ENCODE measurements at places on chromosomes 11 and 22.

DNA sequence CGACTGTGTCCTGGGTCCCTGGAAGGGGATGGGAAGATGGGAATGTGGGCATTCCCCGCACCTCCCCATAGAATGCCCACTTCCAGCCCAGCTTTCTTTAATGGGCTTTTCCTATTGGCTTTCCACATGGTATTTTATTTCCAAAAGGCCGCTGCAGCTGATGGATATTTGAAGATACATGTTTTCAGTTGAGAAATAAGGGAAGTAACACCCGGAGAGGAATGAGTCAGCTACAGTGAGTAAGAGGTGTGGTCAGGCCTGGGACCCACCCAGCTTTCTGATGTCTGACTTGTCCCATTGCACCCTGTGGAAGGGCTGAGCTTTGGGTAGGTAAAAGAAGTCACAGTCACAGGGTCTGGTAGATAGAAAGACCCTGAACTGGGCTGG lies 476.9 kb downstream of the MIAT start:
- no peaks in the 10 kb centered on the region for H3K36me3 ChIP-seq
- H3K27me3 ChIP-seq, result no peaks in the 10 kb centered on the region
- H3K4me1 ChIP-seq, result peaks cover 12% of the 10 kb centered on the region

GRCh38 chr11:72084965-72085364 lies 4.3 kb downstream of the LRRC51 start:
- H3K27me3 ChIP-seq, result no peaks in the 10 kb centered on the region
- no peaks in the 10 kb centered on the region for H3K4me1 ChIP-seq

- DNase-seq, result no peak
- no peaks in the 10 kb centered on the region for H3K36me3 ChIP-seq
- H3K27ac ChIP-seq, result no peak overlapping the region
- H3K4me1 ChIP-seq, result peaks cover 48% of the 10 kb centered on the region
- no peak overlapping the region for H3K4me3 ChIP-seq
These were observed 7.1 kb downstream of the CD44 start for GRCh38 chr11:35146074-35146521.

DNA sequence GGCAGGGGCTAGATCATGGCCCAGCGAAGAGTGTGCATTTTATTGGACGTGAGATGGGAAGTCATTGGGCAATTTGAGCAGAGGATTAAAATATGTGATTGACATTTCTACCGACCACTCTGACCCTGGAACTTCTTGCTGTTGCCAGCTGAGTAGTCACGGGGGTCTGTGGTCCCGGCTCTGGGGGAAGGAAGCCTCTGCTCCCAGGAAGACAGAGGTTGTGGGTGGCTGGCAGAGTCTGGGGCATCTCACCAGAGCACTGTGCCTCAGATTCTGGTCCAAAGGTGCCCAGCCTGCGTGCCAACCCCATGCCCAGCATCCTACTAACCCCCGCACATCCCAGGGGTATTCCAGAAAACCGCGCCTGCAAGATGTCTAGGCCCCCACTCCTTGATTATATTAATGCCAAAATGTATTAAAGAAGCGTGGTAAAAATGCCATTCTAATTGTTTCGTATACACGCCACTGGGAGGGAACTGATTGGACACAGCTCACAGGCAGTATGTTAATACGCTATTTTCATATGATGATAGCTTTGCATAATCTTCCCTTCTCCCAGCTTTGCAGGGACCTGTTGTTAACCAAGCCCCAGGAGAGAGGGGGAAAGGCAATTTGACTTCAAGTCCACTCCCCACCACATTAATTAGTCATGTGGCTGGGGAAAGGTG lies 25.3 kb upstream of the LMO1 start:
- no peaks in the 10 kb centered on the region for H3K27me3 ChIP-seq
- H3K4me3 ChIP-seq, result no peak overlapping the region
- H3K36me3 ChIP-seq, result no peaks in the 10 kb centered on the region
- no peak for DNase-seq
- no peak overlapping the region for H3K27ac ChIP-seq

- peak overlapping the region; percentile 76 for H3K27ac ChIP-seq
- peaks cover 11% of the 10 kb centered on the region for H3K36me3 ChIP-seq
- peak; percentile 61 for DNase-seq
- peaks cover 10% of the 10 kb centered on the region for H3K4me1 ChIP-seq
- H3K27me3 ChIP-seq, result no peaks in the 10 kb centered on the region
These were observed 679 bp upstream of the SSH3 start for GRCh38 chr11:67302571-67303131.

- H3K27me3 ChIP-seq, result no peaks in the 10 kb centered on the region
- H3K4me3 ChIP-seq, result peak overlapping the region; percentile 75
- H3K27ac ChIP-seq, result peak overlapping the region; percentile 99
These were observed 929 bp downstream of the PRDM10 start for GRCh38 chr11:130001461-130002351.

- no peaks in the 10 kb centered on the region for H3K36me3 ChIP-seq
- no peaks in the 10 kb centered on the region for H3K27me3 ChIP-seq
- no peak for DNase-seq
- no peak overlapping the region for H3K4me3 ChIP-seq
These were observed 42.2 kb upstream of the POU2AF1 start for GRCh38 chr11:111421251-111421650.

GRCh38 chr22:42078469-42079318 lies 806 bp upstream of the SMDT1 start:
- peak; percentile 62 for DNase-seq
- H3K36me3 ChIP-seq, result peaks cover 18% of the 10 kb centered on the region
- H3K27ac ChIP-seq, result peak overlapping the region; percentile 97
- H3K4me3 ChIP-seq, result no peak overlapping the region
- peaks cover 43% of the 10 kb centered on the region for H3K4me1 ChIP-seq
- no peaks in the 10 kb centered on the region for H3K27me3 ChIP-seq

DNA sequence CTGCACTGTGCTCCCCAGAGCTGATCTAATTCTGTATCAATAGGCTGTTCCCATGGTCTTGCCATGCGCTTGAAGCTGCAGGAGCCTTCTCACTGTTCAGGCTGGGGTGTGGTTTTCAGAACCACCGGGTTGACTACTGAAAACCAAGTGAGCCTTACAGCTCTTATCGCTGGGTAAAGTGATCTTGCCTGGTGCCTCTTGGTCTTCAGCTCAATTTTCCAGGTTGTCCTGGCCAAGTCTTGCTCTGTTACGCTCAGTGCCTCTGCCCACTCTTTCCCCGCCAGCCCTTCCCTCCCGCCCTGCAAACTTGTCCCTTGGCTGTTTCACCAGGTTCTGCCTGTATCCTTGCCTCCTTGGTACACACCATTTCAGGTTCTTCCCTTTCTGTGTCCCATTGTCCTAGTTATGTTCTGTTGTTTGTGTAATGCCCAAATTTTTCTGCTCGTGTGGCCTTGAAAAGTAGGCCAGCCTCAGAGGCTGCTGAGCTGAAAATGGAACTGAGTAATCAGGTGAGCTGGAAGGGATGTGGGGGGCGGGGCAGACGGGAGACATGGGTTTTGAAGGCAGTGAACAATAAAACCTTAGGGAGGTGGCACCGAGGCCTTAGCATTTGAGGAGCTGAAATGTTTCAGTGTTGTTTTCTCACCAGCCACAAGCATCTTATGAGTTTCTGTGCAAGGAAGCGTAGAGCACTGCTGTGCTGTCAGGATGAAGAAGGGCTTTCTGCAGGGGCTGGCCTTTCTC lies 11.2 kb downstream of the PEX26 start:
- DNase-seq, result peak; percentile 59
- no peaks in the 10 kb centered on the region for H3K27me3 ChIP-seq
- H3K4me3 ChIP-seq, result no peak overlapping the region
- peaks cover 17% of the 10 kb centered on the region for H3K36me3 ChIP-seq

DNA sequence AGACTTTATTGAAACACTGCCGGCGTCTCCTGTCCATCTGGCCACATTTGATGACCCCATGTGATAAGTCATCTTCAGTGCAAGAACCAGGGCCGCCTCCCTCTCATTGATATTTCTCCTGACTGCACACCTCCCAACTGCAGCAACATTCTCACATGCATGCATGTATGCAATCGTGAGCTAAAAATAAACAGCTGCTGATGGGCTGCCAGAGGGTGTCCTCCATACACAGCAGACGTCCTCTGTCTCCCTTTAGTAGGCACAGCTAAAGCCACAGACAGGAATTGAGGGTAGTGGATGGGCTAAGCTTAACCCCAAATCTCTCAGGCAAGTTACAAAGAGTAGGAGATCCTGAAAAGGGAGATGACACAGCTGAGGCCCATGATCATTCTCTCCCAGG lies 106.7 kb upstream of the HSD17B12 start:
- H3K4me1 ChIP-seq, result peaks cover 17% of the 10 kb centered on the region
- no peak overlapping the region for H3K4me3 ChIP-seq
- DNase-seq, result no peak
- no peak overlapping the region for H3K27ac ChIP-seq

- no peaks in the 10 kb centered on the region for H3K27me3 ChIP-seq
- H3K4me1 ChIP-seq, result peaks cover 25% of the 10 kb centered on the region
- no peak for DNase-seq
- peaks cover 41% of the 10 kb centered on the region for H3K36me3 ChIP-seq
These were observed 3.0 kb upstream of the FERMT3 start for GRCh38 chr11:64203421-64204079.

GRCh38 chr11:102111011-102111786 lies 952 bp downstream of the YAP1 start:
- peak; percentile 90 for DNase-seq
- peaks cover 31% of the 10 kb centered on the region for H3K4me1 ChIP-seq
- H3K4me3 ChIP-seq, result peak overlapping the region; percentile 95
- no peaks in the 10 kb centered on the region for H3K27me3 ChIP-seq

DNA sequence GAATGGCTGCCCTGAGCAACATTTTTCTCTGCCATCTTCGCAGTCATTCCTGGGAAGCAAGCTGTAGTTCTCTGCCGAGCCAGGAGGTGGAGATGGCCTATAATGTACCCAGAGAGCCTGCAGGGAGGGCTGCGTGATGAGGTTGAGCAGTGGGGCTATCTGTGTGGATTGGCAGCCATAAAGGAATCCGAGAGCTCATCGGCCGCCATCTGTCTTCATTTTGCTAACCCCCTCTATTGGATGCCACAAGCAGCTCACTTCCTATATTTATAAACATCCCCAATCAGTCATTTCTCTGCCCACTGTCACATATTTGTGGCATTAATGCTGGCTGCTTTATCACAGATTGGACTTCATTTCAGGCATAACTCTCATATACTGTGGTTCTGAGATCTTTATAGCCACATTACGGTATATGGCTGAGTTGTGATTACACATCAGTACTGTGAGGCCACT lies 209.5 kb downstream of the NTM start:
- H3K27ac ChIP-seq, result no peak overlapping the region
- no peak overlapping the region for H3K4me3 ChIP-seq
- H3K27me3 ChIP-seq, result no peaks in the 10 kb centered on the region

DNA sequence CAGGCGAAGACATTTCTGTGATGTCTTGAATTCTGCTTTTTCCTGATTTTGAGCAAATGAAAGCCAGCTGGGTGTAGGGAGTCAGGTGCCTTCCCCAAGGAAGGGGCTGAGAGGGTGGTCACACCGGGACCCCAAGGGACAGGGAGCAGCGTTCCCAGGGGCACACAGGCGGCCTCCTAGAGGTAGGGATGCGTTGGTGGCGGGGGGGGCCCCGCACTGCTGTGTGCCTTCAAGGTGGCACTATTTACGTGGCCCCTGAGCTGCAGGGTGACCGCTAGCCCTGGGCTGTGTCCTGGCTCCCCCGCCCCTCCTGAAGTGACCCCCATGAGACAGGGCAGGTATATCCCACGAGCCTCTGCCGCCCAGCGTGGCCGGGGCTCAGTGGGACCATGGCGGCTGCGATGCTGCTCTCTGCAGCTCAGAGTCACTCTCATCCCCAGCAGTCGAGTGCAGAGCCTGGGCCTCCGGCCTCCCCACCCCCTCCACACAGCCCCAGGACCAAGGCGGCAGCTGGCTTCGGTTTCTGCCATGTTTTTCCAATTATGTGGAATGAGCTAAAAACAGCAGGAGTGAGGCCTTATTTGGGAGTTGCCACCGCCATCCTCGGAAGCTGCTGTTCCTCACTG lies 60.9 kb downstream of the LRP5 start:
- peaks cover 38% of the 10 kb centered on the region for H3K4me1 ChIP-seq
- no peak for DNase-seq
- H3K36me3 ChIP-seq, result no peaks in the 10 kb centered on the region
- peak overlapping the region; percentile 71 for H3K27ac ChIP-seq

GRCh38 chr22:27273853-27274252 lies 527.7 kb downstream of the MN1 start:
- H3K36me3 ChIP-seq, result no peaks in the 10 kb centered on the region
- no peak for DNase-seq
- H3K4me3 ChIP-seq, result no peak overlapping the region
- no peak overlapping the region for H3K27ac ChIP-seq

GRCh38 chr11:33021501-33021900 lies 5.8 kb downstream of the DEPDC7 start:
- H3K27ac ChIP-seq, result no peak overlapping the region
- no peaks in the 10 kb centered on the region for H3K27me3 ChIP-seq
- no peaks in the 10 kb centered on the region for H3K4me1 ChIP-seq
- no peak for DNase-seq
- H3K36me3 ChIP-seq, result no peaks in the 10 kb centered on the region
- no peak overlapping the region for H3K4me3 ChIP-seq

GRCh38 chr22:21014726-21015465 lies at the start of gene P2RX6:
Gene P2RX6, plus strand, starts transcription at chr22:21015165. Its CDS starts 10 bp downstream, at chr22:21015175.
- H3K4me3 ChIP-seq, result no peak within 1 kb of the TSS
- H3K27me3 ChIP-seq, result no peaks in the 10 kb centered on the region
- peaks cover 8% of the 10 kb centered on the region for H3K4me1 ChIP-seq

DNA sequence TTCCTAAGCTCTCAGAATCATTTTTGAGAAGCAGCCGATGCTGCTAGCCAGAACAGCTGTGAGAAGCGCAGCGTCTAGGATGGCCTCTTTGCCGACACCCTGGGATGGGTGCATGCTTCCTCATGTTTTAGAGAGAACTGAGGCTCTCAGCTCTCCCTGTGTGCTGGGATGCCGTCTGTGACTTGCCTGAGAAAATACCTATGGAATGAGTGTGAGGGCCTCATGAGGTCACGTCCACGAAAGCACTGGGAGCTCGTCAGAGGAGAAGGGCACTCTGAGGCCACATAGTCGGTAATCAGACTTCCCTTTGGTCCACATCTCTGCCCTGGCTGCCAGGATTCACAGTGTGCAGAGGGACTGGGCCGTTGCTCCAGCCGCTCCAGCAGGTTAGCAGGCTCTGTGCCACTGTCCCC lies 54.7 kb downstream of the MICAL3 start:
- H3K4me3 ChIP-seq, result no peak overlapping the region
- no peak for DNase-seq
- peaks cover 68% of the 10 kb centered on the region for H3K4me1 ChIP-seq
- H3K27me3 ChIP-seq, result no peaks in the 10 kb centered on the region

GRCh38 chr22:40603088-40603605 lies 33.4 kb downstream of the MRTFA start:
- DNase-seq, result no peak
- H3K4me1 ChIP-seq, result peaks cover 68% of the 10 kb centered on the region
- H3K36me3 ChIP-seq, result no peaks in the 10 kb centered on the region
- no peaks in the 10 kb centered on the region for H3K27me3 ChIP-seq

DNA sequence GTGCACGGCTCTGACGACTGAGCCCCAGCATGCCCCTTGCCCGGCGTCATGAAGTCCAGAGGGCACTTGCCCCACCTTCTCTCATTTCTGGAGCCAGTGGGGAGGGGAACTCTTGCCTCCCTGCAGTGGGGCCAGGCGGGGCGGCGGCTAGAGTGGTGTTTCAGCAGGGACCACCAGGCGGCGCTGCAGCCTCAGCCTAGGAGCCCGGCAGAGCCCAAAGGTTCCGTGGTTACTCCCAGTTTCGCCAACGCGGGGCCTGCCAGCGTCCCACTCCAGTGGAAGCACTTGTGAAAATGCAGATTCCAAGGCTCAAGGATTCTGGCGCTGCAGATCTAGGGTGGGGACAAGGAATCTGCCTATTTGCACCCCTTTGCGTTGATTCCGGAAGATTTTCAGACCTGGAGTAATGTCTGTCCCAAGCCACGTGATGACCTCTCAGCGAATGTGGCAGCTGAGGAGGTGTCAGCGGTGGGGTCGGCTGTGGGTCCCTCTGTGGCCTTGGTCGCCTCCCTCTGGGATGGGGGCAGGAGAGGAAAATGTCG lies 55.7 kb downstream of the CD82 start:
- no peak overlapping the region for H3K27ac ChIP-seq
- no peaks in the 10 kb centered on the region for H3K27me3 ChIP-seq
- H3K4me3 ChIP-seq, result no peak overlapping the region

Data from thyroid gland (tissue), 4 donors.